H1 (cell line): ENCODE measurements at places on chromosomes 13 and 19. TPM values are rescaled to one million over a fixed set of nuclear protein-coding genes. Genes with fewer than 3 reads are reported as not detected.

Gene DENND1C
- total RNA-seq, result 3.7 and 4.0 TPM in 2 replicates

Gene ZNF446
- 4.1 and 4.3 TPM in 2 replicates for total RNA-seq

- H3K4me1 ChIP-seq, result no peaks in the 10 kb centered on the region
- no peak overlapping the region for H3K27ac ChIP-seq
- no peak for DNase-seq
- H3K4me3 ChIP-seq, result no peak overlapping the region
- peaks cover 52% of the 10 kb centered on the region for H3K36me3 ChIP-seq
- H3K27me3 ChIP-seq, result no peaks in the 10 kb centered on the region
Measured at GRCh38 chr13:41356786-41357185, 45.7 kb downstream of the NAA16 start.

DNA sequence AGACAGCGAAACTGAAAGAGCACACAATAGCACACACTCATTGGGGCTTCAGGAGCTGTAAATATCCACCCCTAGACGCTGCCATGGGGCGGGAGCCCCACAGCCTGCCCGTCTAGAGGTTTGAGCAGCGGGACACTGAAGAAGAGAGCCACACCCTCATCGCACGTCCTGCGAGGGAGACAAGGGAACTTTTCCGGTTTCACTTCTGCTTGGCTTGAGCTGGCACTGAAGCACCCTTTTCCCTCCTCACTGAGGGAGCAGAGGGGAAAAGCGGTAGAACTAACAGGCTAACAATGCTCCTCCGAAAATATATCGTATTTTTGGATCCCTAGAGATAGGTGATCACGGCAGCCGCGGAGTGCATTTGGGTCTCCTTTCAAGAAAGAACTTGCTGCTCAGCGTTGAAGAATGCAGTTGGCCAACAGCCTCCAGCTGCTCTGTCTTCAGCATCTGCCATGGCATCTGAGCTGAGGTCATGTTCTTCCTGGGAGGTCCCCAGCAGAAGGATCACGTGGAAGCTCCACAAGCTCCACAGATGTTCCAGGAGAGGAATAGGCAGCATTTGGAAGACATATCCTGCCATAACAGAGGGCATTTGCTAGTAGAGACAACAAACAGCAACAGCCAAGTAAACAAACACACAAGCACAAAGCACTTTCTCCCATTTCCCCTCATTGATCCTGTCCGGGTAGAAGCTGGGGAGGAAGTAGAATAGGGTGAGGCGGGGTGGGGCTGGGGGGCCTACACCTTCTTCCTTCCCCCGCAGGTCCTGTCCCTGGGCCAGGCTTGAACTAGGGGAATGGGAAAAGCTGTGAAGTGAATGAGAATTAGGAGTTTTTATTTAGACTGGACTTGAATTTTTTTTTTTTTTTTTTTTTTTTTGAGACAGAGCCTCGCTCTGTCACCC is 44.8 kb upstream of the ALOX5AP start:
- no peak for DNase-seq
- no peaks in the 10 kb centered on the region for H3K4me1 ChIP-seq
- H3K27ac ChIP-seq, result no peak overlapping the region

Gene GSX1
- not detected in 2 replicates for total RNA-seq

DNA sequence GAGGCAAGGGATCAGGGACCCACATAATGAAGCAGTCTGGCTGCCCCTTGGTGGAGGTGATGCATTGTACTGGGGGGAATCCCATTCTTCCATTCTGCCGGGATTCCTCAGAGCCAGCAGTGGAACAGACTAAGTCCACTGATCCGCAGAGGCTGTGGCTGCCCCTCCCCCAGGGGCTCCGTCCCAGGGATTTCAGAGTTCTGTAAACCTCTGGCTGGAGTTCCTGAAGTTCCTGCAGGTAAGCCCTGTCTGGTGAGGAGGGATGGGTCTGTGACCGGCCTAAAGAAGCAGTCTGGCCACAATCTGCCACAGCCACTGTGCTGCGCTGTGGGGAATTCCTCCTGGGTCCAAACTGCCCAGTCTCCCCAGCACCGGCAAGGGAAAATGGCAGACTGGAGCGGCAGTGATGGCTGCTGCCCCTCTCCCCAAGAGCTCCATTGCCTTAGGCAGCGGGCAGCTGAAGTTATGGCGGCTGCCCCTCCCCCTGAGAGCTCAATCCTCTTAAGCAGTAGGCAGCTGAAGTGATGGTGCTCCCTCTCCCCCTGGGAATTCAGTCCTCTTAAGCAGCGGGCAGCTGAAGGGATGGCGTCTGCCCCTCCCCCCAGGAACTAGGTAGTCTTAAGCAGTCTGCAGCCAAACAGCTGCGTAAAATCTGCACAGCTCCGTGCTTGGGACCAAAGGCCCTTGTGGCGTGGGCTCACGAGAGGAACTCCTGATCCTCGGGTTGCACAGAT is 155.7 kb downstream of the PCDH17 start:
- H3K36me3 ChIP-seq, result no peaks in the 10 kb centered on the region
- no peak overlapping the region for H3K27ac ChIP-seq
- H3K27me3 ChIP-seq, result no peaks in the 10 kb centered on the region
- peak; percentile 31 for DNase-seq
- H3K4me1 ChIP-seq, result no peaks in the 10 kb centered on the region
- H3K4me3 ChIP-seq, result no peak overlapping the region

- no peak overlapping the region for H3K4me3 ChIP-seq
- no peaks in the 10 kb centered on the region for H3K4me1 ChIP-seq
- H3K36me3 ChIP-seq, result no peaks in the 10 kb centered on the region
- no peaks in the 10 kb centered on the region for H3K27me3 ChIP-seq
- H3K27ac ChIP-seq, result no peak overlapping the region
Measured at GRCh38 chr13:77397636-77398035, 70.7 kb upstream of the MYCBP2 start.

Gene CD209
- total RNA-seq, result 0.22 TPM in 1 of 2 replicates, not detected in the other

Gene FUT1
- 12.2 and 12.9 TPM in 2 replicates for total RNA-seq

- no peaks in the 10 kb centered on the region for H3K27me3 ChIP-seq
- no peak overlapping the region for H3K4me3 ChIP-seq
- DNase-seq, result no peak
- no peaks in the 10 kb centered on the region for H3K4me1 ChIP-seq
- H3K36me3 ChIP-seq, result no peaks in the 10 kb centered on the region
- no peak overlapping the region for H3K27ac ChIP-seq
Measured at GRCh38 chr13:79522583-79522982, 41.6 kb downstream of the NDFIP2 start.

- H3K27ac ChIP-seq, result peak overlapping the region; percentile 54; the same call in 1 of the 2 replicates
- 0 out of 2 replicates have a peak, but pooled peaks cover 7% of the 10 kb centered on the region for H3K27me3 ChIP-seq
- H3K4me3 ChIP-seq, result peak overlapping the region; percentile 80
- no peaks in the 10 kb centered on the region for H3K36me3 ChIP-seq
- H3K4me1 ChIP-seq, result peaks cover 9% of the 10 kb centered on the region; the same call in 1 of the 2 replicates
- DNase-seq, result no peak
Measured at GRCh38 chr19:58407658-58408151, 744 bp upstream of the ZNF584 start.

DNA sequence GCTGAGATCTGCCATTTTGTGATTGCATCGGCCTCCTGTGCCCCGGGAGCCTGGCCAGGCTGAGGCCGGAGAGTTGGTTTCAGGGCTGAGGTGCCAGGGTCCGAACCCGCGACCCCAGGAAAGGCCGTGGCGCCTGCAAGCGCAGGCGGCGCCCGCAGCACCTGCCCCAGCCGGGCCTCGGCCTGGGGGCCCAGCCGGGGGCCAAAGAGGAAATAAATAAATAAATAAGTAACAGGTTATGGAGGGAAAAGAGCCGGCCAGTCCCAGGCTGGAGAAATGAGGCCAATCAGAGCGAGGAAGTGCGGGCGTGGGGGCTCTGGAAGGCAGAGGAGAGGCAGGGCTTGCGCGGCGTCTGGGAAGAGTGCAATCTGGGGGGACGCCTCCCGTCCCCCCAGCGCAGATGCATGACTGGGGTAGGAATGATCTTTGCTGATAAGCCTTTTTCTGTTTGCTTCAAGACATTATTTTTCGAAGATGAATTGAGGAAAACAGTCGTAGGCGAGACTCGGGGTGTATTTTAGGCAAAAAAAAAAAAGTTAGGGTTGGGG is 145.6 kb upstream of the ZNF536 start:
- DNase-seq, result no peak
- H3K4me3 ChIP-seq, result peak overlapping the region; percentile 77
- H3K36me3 ChIP-seq, result no peaks in the 10 kb centered on the region
- H3K27ac ChIP-seq, result no peak overlapping the region
- H3K27me3 ChIP-seq, result peaks cover 85% of the 10 kb centered on the region

DNA sequence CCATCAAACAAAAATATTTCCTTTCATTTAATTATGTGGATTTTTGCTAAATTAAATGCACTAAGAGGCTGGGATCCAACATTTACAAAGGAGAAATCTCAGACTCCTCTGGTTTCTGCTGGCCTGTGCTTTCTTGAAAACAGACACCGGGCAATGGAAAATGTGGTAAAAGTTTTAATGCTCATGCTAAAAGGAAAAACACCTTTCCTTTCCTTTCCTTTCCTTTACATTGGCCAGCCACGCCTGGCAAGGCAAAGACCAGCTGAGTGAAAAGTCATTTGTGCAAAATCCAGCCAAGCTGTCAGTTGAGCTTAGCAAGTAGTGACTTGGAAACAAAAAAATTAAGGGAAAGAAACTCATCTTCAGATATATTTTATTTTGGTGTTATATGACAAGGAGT is 240.3 kb downstream of the LACC1 start:
- no peak overlapping the region for H3K27ac ChIP-seq
- H3K4me3 ChIP-seq, result no peak overlapping the region
- H3K36me3 ChIP-seq, result no peaks in the 10 kb centered on the region
- no peak for DNase-seq
- H3K4me1 ChIP-seq, result peaks cover 2% of the 10 kb centered on the region
- H3K27me3 ChIP-seq, result no peaks in the 10 kb centered on the region

- H3K27ac ChIP-seq, result no peak overlapping the region
- no peak for DNase-seq
- no peaks in the 10 kb centered on the region for H3K27me3 ChIP-seq
- no peak overlapping the region for H3K4me3 ChIP-seq
- H3K4me1 ChIP-seq, result peaks cover 1% of the 10 kb centered on the region; the same call in 1 of the 2 replicates
- H3K36me3 ChIP-seq, result no peaks in the 10 kb centered on the region
Measured at GRCh38 chr13:95050800-95051615, 250.2 kb downstream of the ABCC4 start.

GRCh38 chr19:51407511-51408131 is 9.8 kb downstream of the SIGLEC10 start:
- DNase-seq, result no peak
- H3K36me3 ChIP-seq, result peaks cover 7% of the 10 kb centered on the region; the same call in 1 of the 2 replicates
- H3K27me3 ChIP-seq, result no peaks in the 10 kb centered on the region
- peaks cover 13% of the 10 kb centered on the region for H3K4me1 ChIP-seq
- H3K27ac ChIP-seq, result no peak overlapping the region
- H3K4me3 ChIP-seq, result no peak overlapping the region

Gene ZGLP1
- 4.6 and 5.1 TPM in 2 replicates for total RNA-seq

Gene SWSAP1
- total RNA-seq, result 3.1 and 3.2 TPM in 2 replicates
